ENCODE measurements at places on chromosomes 7 and 10. TPM values are rescaled to one million over a fixed set of nuclear protein-coding genes. Genes with fewer than 3 reads are reported as not detected.

GRCh38 chr7:105916603-105917002 lies 40.2 kb upstream of the ATXN7L1 start:
- DNase-seq = no peak

FRMPD2 gene
- total RNA-seq = 14.7 TPM

- no peak for DNase-seq
Measured at GRCh38 chr10:110357252-110357780, 52.6 kb upstream of the SMNDC1 start.

GRCh38 chr7:2282185-2282751 lies 32.0 kb downstream of the SNX8 start:
- no peak for DNase-seq

- peak; percentile 92 for DNase-seq
Measured at GRCh38 chr7:87220026-87220733, 648 bp upstream of the TMEM243 start.

UCMA gene
- not detected for total RNA-seq

DNA sequence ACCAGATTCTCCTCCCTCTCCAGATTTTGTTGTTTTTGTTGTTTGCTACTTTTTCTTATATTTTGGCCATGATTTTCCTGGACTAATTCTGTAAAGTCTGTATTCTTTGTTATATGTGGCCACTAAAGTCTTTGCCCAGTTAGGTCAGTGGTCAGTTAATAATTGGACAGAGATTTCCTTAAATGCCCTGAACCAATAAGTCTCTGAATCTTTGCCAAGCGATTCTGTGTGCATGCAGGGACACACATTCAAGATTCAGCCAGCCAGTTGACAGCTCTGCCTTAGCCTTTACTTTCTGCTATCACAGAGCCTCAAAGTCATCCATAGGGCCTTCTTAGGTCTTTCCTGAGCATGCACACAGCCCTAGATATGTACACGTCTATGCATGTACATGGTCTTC lies 11.0 kb upstream of the COL17A1 start:
- no peak for DNase-seq

SUN3 gene
- total RNA-seq = not detected

INHBA gene
- 2.1 TPM for total RNA-seq

SPOCK2 gene
- 62.9 TPM for total RNA-seq

DNA sequence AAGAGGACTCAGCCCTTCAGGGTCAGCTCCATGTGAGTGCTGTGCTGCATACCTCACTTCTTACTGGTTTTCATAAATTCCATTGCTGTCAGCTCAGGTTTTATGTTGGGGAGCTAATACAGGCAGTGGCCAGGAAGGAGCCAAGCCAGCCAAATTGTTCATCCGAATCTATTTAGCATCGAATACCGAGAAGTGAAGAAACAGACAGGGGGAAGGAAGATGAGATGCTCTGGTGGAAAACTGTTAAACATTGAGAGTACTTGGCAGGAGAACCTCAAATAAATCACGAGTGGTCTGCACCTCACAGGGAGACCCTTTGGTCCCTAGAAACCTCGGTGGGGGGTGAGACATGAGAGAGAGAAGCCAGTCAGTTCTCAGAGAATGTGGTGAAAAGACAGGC lies 196.0 kb upstream of the TMEM72 start:
- no peak for DNase-seq

GRID2IP gene
- total RNA-seq = 0.49 TPM

FUOM gene
- total RNA-seq = 37.5 TPM

FAM13C gene
- total RNA-seq = 6.9 TPM

- DNase-seq = no peak
Measured at GRCh38 chr10:71832967-71833366, 18.1 kb downstream of the PSAP start.

DNA sequence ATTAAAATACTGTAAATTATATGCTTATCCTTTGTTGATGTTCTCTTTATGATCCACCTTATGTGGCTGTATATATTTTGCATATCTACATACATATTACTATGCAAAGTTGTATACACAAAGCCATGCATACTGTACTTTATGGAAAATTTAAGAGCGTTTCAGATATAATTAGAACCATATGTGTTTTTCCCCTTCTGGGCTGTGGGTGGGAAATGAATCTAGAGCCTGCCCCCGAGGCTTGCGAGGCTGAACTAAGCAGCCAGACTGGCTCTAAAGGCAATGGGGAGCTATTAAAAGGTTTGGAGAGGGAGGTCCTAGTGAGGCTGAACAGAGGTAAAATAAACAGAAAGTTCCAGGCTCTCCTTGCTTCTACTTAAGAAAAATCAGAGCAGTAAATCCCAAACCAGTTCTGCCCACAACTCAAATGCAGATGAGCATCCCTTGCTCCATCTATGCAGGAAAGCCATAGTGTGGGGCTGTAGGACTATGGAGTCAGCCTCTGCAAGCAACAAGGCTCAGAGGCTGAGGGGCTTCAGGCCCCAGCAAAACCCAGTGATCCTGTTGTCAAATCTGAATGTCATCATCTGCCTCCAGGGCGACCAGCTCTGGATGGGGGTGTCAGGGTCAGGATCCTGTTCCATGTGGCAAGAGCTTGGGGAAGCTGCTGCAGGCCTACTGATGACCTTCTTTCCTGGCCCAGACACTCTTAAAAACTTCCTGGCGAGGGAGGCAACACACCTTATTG lies 14.1 kb upstream of the DDIT4 start:
- DNase-seq = no peak

ITIH2 gene
- 0.61 TPM for total RNA-seq

DNA sequence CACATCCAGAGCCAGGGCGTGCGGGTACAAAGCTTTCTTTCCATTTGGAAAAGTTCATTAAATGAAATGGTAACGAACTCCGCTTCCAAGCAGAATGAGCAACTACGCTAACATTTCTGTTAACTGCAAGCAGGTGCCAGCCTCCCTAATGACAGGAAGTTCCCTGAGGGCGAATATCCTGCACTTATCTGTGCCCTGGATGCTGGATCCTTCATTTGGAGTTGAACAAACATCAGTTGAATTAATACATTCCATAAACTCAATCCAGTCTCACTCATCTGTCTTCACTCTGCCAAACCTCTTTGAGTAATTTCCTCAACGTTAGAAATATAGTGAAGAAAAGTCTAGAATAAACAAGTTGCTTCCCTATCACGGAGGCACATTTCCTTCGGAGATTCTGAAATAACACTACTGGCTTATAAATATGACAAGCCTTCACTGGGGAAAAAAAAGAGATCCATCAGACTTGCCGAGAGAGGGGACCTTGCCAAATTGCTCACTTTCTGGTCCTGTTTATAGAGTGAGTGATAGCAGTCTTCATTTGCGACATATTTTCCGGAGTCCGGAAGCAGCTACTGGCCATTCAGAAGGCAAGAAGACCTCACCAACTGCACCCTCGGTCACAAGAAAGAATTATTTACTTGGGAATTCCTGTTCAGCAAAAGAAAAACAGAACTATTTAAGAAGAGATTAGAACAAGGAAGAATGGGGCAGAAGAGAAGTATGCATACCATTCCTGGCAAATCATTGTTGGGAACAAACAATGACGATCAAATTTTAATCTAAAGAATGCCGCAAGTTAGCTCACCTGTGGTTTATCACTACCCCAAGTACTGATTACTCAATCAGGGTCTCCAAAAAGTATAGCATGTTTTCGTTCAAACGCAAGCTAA lies 196.4 kb downstream of the FAM107B start:
- DNase-seq = no peak

- peak; percentile 24 for DNase-seq
Measured at GRCh38 chr7:26857506-26858240, 6.7 kb downstream of the SKAP2 start.

GSTO1 gene
- 94.0 TPM for total RNA-seq

DNA sequence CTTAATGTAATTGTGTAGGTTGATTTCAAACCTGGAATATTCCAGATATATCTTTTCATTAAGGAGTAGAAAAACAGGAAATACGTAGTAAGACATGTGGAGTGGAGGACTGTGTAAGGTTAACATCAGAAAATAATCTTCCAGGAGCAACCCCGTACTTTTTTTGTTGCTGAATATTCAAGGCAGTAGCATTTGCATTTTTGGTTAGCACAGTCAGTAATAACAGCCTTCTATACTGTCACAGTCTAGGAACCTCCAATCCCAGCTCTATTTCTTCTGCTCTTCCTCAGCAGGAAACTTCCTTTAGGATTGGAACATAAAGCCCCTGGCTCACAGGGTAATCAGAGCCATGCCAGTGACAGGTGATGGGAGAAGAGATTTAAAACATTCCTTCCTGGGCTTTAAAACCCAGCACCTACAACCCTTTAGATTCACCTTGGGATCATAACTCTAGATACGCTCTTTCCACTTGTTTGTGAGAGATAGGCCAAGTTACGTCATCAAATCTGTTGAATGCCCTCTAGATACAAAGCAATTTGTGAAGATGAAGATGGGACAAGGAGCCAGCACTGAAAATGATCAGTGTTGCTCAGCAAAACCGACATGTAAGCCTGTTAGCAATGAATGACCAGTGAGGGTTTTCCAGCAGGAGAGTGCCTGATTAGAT lies 248.5 kb upstream of the NPY start:
- no peak for DNase-seq

DNA sequence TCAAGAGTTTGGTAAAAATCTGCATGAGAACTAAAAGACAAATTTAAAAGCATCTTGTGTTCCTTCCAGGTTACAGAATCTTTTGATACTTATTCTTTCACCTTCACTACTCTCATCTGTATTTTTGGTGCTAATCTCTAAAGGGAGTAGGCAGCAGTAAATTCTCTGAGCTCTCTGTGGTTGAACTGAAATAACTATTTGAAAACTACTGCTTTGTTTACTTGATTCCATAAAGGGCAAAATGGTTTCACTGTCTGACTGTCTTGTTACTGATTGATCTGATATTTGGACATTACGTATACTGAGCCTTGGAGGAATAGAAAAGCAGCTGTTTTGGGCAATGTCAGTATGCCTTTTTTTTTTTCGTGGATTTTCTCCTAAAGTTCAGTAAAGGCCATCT lies 103.3 kb downstream of the CHRM2 start:
- no peak for DNase-seq

CALHM1 gene
- total RNA-seq = not detected

GRCh38 chr7:35501681-35502080 lies 193.3 kb downstream of the HERPUD2 start:
- DNase-seq = no peak

FAM180A gene
- total RNA-seq = not detected

- no peak for DNase-seq
Measured at GRCh38 chr7:13106513-13106912, 419.1 kb downstream of the ARL4A start.

DNA sequence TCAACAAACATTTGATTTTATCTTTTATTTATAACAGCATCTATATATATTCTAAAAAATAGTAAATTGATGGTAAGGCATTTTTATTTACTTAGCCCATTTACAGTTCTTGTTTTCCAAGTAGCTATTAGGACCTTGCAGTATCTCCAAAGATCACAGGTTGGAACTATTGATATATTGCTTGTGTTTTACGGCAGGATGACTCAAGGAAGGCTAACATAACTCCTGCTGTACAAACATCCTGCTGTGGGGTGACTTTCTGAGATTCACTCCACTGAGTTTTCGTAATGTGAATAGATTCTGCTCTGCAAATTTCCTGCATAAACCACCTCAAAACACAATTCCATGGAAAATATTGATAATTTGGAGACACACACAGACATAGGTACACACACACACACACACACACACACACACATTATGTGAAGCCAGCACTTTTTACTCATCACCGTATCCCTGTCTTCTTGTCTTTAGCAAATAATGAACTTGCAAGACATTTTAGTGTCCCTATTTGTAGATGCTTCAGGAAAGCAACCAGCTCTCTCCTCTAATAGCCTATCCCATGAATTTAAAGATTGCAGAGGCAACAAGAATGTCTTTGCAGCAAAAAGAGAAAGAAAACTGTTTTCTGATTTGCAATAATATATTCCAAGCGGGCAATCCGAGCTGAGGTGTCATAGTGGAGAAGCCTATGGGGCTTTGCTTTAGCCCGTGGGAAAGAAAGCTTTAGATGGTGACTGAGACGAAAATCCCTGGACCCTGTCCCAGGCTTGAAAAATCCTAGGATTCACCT lies 722 bp downstream of the AGR2 start:
- DNase-seq = no peak

GRCh38 chr7:87267239-87267900 lies 47.8 kb upstream of the TMEM243 start:
- no peak for DNase-seq

All from upper lobe of left lung (tissue), 6 donors.